ENCODE measurements at places on chromosomes 2 and 18. TPM values are rescaled to one million over a fixed set of nuclear protein-coding genes. Genes with fewer than 3 reads are reported as not detected.

GRCh38 chr2:224046752-224047151, 7.7 kb upstream of the SERPINE2 start:
- DNase-seq = no peak

CCBE1 gene
- 5.0 TPM for polyA plus RNA-seq

GRCh38 chr18:54004828-54005227, 219.6 kb downstream of the MBD2 start:
- DNase-seq = no peak

- no peak for DNase-seq
These were observed 35.9 kb upstream of the MGAT5 start for GRCh38 chr2:134217924-134218323.

PLEKHB2 gene
- polyA plus RNA-seq = 78.9 TPM

UCN gene
- 2.8 TPM for polyA plus RNA-seq

- no peak for DNase-seq
These were observed 8.8 kb upstream of the SIX2 start for GRCh38 chr2:45018023-45018422.

DNA sequence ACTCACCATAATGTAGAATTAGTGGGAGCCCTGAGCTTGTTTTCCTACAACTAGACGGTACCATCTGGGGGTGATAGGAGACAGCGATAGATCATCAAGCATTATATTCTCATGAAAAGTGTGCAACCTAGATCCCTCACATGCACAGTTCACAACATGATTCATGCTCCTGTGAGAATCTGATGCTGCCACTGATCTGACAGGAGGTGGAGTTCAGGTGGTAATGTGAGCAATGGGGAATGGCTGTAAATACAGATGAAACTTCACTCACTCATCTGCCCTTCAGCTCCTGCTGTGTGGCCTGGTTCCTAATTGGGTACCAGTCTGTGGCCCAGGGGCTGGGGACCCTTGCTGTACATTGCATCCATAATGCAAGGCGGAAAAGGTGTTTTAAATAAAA, 60.7 kb downstream of the USP34 start:
- DNase-seq = no peak

DNA sequence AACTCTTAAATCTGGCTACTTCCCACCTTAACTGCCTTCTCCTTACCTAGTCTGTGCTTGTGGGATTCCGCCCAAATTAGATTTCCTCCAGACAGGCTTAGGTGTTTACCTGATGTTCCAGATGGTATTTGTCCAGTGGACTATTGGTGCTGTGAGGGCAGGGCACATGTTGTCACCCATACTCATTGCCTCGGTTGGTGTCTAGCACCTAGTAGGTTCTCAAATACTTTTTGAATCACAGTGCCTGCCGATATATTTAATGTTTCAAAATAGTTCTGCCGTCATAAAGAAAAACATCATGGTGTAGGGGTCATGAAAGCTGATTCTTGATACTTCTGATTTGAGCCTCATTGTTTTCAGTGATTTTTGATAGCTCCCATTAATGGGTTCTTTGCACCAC, 1.1 kb downstream of the SEPTIN2 start:
- no peak for DNase-seq

All from SK-N-SH (cell line).